ENCODE measurements at places on chromosomes 6 and 20.

- peak; percentile 66 for DNase-seq
Measured at GRCh38 chr6:75230484-75231325, 12.9 kb downstream of the COX7A2 start.

DNA sequence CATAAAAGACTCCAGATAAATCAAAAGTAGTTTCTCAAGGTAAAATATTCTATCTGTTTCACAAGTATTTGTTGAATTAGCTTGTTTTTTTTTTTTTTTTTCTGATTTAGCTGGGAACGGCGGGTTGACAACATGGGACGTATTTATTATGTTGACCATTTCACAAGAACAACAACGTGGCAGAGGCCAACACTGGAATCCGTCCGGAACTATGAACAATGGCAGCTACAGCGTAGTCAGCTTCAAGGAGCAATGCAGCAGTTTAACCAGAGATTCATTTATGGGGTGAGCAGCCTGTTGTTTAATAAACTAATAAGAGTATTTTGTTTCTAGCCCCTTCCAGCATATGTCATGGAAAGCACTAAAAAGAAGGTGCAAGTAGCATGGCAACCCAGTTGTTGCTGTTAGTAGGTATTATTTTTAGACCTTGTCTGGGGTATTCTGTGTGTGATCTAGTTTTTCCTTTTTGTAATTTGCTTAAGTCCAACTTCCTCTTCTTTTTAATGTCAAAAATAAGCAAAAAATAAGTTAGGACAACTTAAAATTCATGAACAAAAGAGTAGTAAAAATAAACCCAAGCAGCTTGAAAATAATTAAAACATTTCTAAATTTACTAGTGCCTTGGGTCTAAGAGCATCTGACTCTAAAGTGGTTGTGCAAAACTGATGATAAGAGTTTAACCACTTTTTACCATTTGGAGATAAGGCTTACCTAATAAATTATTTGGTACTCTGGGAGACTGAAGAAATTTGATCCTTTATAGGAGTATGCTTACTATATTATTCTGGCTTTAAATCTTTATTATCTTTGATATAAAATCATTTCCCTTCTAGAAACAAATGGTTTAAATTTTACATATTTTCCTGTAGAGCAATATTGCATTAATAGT is 70.8 kb upstream of the DYNLRB1 start:
- DNase-seq, result no peak

- no peak for DNase-seq
Measured at GRCh38 chr6:26361544-26361943, 3.5 kb upstream of the BTN3A2 start.

DNA sequence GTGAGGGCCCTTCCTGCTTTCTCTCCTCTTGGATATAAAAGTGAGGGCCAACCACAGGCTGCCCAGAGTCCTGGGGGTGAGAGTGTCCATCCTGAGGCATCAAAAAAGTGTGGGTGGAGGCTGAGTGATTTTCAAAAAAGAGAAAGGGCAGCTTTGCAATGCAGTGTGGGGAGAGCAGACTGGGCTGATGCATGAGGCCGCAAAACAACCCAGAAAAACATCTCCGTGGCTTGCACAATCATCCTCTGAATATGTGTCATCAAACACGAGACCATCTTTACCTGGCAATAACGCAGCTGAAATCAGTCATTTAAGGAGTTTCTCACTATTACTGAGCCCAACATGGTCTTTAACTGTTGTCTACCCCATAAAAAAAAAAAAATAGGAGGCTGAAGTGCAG is 191.2 kb upstream of the SOX4 start:
- no peak for DNase-seq

DNA sequence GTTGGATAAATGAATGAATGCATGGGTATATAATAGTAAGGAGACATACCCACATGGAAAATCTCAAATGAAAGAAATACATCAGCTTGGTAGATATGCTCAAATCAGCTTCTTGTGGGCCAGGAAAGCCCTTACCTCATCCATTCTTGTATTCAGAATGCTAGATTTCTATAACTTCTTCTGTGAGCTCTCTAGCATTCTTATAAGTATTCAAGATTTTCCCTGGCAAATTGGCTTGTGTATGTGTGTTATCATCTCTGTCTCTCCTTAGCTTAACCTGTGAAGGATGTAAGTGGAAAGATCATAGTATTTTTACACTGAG is 100.8 kb downstream of the OR2B2 start:
- DNase-seq, result peak; percentile 80

DNA sequence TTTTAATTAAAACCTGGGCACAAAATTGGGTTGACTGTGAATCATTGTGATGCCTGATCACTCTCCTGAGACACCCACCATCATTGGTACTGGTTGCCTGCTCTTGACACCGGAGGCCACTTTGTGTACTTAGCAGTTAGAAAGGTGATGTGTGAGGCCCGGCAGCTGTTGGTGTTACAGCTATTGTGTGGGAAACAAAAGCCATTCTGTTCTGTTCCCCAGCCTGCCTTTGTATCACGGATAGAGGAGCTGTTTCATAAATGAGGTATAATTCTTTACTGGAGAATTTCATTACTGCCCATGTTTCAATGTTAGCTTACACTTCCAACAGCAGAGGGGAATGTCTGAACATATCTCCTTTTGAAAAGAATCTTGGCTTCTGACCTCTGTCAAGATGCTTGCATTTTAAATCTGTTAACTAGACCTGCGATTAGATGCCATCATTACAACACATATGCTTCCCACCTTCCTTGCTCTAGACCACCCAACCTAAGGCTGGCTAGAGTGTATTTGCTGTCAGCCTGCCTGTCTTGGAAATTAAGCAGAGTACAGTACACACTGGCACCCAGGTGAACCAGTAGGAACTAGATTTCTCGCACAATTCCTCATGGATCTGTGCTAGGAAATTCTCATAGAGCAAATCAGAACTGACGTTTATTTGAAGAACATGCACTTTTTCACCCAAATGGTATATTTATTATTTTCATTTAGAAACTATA is 142.4 kb upstream of the INSM1 start:
- no peak for DNase-seq

DNA sequence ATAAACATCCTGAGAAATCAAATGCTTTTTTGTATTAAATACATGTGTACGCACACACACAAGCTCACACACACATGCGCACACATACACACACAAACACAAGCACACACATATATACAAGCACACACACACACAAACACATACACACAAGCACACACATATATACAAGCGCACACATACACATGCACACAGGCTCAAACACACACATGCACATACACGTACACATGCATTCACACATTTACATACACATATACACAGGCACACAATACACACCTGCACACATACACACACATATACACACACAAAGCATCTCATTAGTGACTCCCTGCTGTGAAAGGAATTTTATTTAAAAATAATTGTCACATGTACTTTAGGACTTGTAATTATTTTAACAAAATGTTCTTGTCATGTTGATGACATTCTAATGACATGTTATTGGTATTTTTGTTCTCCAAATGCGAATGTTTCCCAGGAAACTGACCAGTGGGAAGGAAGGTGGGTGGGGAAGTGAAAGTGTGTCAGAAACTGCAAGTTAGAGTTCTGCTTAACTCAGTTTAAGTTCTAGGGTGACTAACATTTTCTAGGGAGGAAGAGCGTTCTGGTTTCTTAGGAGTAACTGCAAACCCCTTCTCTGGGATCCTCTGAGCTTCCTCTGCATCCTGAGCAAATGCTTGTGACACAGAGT is 113.9 kb upstream of the ZNF217 start:
- DNase-seq, result no peak

DNA sequence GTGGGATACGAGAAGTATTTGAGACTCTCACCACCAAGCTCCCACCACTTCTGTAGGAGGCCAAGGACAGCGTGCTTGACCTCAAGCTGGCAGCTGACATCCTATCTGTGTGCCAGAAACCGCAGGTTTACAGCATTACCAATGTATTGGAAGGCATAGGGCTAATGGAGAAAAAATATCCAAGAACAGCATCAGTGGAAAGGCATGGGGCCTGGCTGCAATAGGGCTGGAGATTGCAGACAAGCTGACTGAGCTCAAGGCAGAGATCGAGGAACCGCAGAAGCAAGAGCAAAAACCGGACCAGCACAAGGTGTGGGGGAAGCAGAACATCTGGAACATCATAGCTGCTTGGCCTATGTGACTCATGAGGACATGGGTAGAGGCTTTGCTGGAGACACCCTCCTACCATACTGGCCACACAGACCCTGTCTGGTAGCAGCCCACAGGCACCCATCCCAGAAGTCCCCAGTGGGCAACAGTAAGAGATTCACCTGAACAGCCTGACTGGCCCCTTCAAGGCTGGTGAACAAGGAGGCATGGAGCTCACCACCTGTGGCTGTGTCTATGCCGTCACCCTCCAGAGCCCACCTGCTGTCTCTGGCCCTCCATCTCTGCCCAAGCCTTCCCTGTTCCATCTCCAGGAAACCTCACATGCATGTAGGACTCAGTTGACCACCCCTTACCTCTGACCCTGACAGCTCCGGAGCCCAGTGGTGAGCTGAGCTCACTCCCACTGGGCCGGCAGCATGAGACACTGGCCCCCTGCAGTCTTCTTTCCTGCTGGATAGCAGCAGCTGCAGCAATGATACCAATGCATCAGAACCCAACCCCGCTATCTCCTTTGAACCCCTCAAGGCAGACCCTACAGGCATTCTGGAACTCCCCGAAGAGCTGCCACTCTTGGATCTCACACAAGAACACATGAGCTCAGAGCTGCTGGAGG is 171.1 kb downstream of the KIF6 start:
- DNase-seq, result no peak

- DNase-seq, result no peak
Measured at GRCh38 chr20:51301026-51301425, 241.5 kb downstream of the NFATC2 start.

GRCh38 chr6:6730831-6731230 is 142.3 kb downstream of the LY86 start:
- no peak for DNase-seq

DNA sequence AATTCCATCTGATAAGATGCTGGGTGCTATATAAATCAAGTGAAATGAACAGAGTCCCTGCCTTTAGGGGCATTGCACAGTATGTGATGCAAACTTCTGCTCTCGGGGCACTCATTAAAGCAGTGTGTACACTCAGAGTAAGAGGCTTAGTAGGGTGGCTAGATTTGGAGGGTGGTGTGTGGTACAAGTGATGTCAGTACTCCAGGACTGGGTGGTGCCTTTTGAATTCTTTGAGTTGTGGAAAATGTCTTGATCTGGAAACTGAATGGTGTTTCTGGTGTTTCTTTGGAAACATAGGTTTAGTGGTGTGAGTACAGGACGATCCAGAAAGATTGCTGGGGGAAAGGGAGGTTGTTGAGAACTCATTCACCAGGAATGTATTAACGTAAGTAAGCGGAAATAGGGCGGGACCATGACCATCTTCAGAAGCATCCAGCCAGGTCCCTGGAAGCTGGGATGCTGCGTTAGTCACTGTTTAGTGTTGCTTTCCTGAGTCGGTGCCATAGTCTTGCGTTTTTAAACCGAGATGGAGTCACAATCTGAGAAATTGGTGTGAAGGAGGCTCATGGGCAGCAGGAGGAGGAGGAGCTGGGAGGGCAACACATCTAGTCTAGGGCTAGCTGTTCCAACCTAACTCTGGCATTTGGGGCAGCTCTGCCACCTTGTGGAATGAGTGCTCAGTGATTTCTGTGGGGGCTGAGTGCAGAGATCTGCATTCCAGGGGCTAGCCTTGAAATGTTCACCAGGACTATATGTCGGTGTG is 70.3 kb downstream of the SCAND1 start:
- peak; percentile 90 for DNase-seq

- DNase-seq, result peak; percentile 85
Measured at GRCh38 chr20:19427480-19427879, 215.0 kb downstream of the SLC24A3 start.

- DNase-seq, result no peak
Measured at GRCh38 chr20:35515341-35515740, 14.1 kb downstream of the C20orf173 start.

DNA sequence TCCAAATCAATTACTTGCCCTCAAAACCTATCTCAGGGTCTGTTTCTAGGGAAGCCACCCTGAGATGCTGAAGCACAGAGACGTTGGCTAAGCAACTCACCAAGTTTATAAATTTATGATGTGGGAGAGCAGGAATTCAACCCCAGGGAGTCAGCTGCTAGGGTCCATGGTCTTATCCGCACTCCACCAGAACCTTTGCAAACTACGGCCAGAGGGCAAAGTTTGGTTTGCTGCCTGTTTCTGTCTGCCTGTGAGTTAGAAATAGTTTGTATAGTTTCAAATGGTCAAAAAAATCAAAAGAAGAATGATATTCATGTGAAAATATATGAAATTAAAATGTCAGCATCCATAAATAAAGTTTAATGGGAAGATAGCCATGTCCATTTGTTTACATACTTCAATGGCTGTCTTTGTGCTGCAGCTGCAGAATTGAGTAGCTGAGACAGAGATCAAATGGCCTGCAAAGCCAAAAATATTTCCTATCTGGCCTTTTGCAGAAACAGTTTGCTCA is 83.7 kb upstream of the ZFP64 start:
- no peak for DNase-seq

DNA sequence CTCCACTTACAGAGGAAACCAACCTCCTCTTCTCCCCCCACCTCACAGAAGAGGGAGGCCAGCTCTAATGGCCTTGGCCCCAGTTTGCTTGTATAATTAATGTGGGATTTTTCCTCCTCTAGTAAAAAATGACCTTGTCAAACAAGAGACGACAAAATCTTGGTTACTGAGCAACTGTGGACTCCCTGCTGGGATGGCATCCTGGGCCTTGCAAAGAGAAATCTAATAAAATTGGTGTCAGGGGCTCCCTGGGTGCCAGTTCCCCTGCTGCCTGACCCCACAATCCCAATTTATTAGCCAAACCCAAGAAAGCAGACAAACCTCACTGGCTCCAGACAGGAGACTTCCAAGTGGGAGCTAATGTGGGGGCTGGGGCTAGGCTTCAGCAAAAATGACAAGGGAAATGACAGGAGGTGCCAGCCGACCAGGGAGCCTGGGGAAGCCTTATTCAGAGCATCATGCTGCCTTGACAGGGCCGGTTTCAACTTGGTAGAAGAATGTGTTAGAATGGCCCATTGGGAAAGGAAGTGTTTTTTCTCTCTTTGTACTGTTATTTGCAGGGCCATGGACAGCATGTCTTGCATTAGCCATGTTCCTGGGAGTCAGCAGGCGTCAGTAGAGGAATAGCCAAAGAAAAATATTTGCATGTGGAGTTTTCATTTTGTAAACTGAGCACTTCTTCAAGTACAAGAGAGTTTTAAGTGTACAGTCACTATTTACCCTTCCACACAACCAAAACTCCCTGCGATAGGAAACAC is 816.9 kb downstream of the DHX35 start:
- DNase-seq, result no peak

Data from NCI-H82 (cell line).